Kasumi-1 (cell line): ENCODE measurements at places on chromosomes 4 and X.

DNA sequence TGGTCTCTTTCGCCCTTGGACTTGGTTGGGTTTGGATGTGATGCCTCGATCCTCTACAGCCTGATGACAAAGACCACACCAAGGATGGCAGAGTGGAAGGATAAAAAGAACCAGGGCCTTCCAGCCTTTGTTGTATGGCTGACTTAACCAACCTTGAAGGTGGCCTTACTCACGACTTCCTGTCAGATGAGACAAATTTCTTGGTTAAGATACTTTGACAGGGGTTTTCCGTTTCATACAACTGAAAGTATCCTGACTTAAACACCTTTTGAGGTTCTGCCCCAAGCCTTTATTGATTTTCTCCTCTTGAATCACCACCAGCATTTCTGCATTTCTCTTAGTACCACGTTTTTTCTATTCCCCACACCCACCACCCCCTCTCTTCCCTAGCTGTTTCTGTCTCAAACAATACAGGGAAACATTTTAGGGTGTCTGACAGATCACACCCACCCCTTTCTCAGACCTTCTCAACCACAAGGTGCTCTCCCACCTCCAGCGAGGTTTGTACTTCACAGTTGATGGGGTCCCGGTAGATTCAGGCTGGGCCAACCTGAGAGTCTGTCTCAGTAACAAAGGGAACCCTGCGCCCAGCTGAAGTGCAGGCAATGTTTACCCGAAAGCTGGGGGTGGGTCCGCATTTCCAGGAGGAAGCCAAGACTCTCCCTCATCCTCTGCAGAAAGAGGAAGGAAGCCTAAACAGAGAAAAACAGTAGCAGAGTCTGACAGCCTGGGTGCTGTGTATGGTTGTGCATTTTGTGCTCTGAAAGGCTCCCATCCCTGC is 5.0 kb upstream of the TSPAN5 start:
- DNase-seq, result peak; percentile 89

DNA sequence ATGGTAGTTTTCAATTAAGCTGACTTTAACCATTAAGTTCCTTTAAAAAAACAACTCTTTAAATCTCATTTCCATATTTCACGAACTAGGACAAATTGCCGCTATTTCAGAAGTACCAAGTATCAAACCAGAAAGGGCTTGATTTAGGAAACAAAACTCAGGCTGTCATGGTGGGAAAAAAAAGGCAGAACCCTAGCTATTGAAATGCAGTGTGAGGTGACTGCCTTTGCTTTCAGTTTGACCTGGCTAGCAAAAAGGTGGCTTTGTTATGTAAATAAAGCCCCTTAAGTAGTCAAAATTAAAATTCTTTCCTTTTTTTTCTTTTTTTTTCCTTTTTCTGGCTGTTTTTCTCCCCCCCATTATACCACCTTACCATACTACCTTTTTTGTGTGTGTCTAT is 40.6 kb upstream of the CYP2U1 start:
- DNase-seq, result no peak

DNA sequence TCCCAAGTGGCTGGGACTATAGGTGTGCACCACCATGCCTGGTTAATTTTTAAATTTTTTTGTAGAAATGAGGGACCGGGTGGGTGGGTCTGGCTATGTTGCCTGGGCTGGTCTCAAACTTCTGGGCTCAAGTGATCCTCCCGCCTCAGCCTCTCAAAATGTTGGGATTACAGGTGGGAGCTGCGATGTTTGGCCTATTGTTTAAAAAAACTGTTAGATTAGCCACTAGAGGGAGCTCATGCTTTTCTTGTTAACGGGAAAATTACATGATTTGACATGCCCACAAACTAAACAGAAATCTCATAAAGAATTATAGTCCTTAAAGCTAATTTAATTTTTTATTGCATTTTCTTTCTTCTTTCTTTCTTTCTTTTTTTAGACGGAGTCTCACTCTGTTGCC is 5.0 kb upstream of the SDAD1 start:
- DNase-seq, result peak; percentile 68

DNA sequence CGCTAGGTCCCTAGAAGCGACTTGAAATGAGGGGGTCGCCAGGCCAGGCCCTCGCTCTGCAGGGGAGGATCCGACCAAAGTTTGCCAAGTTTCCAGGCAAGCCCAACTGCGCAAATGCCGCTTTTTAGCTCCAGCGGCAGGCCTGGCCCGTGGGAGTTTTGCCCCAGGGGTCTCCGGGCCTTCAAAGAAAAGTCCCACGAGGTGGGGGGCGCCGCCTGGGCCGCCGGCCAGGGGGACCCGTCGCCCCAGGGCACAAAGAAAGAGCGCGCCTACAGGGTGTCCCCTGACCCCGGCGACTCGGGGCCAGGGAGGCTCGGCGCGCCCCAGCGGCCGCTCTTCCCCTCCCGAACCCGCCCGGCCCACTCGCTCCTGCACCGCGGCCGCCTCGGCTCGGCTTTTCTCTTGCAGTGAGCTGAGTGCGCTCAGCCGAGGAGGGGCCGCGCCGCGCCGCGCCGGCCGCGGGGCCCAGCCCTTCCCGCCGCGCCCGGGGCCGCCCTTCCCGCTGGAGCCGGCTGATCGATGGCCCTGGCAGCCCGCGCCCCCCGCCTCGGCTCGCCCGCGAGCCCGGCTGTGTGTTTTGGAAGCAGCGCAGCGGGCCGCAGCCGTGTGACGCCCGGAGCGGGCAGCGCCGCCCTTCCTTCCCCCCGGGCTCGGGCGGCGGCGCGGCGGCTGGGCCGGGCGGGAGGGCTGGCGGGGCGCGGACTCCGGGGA is 754 bp upstream of the KLF3 start:
- DNase-seq, result peak; percentile 46

DNA sequence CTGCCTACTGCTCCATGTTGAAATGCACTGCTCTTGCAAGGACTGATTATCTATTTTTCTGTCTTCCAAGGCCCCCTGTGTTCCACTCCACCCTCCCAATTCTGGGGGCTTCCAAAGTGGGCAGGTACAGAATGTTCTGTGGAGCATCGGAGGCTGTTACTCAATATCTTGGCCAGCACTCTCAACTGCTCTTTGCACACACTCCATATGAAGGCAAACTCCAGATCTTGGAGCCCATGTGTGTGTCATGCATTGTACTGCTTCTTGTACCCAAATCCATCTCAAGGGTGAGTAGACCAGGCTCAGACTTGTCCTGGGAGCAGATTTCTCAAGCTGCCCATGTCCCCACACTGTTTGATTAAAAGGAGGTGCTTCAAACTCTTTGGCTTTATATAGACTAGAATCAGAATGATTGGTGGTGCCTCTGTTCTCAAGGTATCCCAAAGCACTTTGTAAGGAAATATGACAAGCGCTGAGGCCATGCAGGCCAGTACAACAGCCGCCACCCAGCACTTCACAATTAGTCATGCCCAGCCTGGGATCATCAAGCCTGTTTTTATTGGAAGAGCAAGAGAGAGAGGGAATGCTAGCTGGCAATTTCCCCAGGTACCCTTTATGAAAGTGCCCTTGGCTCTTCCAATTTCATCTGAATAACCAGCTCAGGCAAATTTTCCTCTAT is 44.3 kb downstream of the AR start:
- DNase-seq, result no peak

DNA sequence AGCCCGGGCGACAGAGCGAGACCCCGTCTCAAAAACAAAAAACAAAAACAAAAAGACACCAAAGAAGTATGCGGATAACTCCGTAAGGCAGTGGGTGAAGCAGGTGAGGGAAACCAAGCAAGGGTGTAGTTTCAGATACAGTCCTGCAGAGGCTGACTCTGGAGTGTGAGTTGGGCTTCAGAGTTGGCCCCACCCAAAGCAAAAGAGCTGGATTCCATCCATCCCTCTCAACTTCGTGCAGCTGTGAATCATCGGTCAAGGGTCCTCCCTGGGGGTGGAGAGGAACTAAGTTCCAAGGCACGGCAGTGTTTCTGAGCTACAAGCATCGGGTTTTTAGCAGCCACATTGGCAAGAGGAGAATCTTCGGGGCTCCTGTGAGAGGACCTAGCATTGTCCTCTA is 43.9 kb upstream of the FAM9A start:
- no peak for DNase-seq

- no peak for DNase-seq
Measured at GRCh38 chr4:181807771-181808170, 435.4 kb upstream of the TENM3 start.

DNA sequence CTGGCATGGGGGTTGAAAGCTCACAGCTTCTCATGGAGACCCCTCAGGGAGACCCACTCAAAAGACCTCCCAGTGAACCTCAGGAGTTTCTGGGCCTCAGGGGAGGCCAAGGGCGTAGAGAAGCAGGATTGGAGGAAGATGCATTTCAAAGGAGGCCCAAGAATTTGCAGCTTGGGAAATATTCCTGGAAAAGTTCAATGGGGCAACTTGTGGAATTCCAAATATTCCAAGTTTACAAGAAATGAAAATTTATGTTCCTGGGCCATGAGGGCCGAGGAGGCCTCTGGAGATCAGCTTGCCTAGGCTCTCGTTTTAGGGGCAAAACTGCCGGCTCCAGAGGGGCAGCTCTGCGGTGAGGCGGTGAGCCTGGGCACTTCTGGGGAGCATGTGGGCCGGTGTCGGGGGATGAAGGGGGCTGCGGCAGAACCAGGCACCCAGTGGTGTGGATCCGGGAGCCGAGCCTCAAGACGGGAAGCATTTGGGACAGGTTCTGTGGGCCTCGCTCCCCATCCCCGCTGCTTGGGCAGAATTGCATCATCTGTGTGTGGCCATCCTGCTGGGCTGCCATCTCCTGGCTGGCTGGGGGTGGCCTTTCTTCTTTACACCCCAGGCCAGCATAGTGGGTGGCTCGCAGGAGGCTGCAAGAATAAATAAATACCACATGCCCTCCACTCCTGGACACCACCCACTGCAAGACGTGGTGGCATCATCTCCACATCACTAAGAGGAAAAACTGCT is 54.6 kb upstream of the GPR78 start:
- DNase-seq, result no peak

- DNase-seq, result no peak
Measured at GRCh38 chr4:54588404-54588803, 69.4 kb upstream of the KIT start.

DNA sequence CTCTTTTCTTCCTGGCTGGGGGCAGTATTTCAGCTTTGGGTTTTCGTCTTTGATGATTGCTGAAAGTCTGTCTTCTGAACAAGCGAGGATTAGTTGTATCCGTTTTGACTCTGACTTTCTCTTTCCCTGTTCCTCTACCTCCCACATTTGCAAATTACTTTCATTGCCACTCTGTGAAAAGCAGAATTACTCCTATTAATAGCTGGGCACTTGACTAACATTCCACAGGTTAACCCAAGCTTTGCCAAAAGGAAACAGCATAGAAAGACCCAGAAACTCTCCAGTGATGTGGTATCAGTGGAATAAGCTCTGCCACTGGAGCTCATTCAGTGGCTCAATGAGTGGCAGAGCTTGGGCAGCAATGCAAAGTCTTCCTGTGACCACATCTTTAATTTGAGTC is 238.9 kb downstream of the PALLD start:
- no peak for DNase-seq

GRCh38 chrX:23742174-23742696 is 841 bp downstream of the ACOT9 start:
- no peak for DNase-seq

DNA sequence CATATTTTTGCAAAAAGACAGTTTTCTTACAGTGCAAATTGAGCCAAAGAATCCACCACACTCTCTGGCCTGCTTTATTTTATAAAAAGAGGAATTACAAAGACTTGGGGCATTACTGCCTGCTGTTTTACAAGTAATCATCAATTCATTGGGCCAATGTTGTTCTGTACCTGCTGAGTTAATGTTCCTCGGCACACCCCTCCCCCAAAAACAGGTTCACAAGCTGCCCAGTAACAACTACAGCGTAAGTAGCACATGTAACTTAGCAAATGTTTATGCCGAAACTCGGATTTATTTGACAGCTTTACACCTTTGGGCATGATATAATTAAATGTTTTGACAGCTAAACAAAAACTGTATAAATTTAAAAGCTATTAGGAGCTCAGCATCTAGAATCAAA is 214.6 kb upstream of the MAB21L2 start:
- DNase-seq, result no peak

DNA sequence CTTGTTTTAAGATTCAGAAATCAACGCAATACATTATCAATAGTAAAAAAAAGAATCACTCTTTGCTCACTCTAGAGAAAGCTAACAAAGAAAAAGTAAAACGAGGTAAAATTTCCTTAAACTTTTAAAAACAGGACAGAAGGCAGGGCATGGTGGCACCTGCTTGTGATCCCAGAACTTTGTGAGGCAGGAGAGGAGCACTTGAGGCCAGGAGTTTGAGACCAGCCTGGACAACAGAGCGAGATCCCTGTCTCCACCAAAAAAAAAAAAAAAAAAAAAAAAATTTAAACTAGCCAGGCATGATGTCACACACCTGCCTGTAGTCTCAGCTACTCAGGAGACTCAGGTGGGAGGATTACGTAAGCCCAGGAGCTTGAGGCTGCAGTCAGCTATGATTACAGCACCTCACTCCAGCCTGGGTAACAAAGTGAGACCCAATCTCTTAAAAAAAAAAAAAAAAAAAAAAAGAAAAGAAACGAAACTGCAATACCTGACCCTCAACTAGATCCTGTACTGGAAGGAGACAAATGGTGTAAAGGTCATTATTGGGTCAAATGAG is 3.5 kb downstream of the CCNI start:
- DNase-seq, result no peak

DNA sequence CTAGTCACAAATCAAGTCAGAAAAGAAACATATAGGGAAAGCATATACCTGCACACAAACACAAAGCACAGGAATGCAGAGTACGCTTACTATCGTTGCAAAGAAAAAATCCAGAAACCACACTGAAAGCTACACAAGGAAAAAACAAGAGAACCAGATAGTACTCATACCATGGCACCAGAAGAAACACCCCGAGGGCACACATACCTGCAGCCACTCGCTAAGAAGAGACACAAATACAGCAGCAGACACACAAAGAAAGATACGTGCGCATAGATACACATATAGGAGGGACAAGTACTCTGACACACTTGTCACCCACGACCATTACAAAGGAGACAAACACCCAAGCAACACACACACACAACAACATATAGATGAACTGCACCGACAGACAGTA is 1.4 kb upstream of the SLC38A5 start:
- DNase-seq, result no peak

DNA sequence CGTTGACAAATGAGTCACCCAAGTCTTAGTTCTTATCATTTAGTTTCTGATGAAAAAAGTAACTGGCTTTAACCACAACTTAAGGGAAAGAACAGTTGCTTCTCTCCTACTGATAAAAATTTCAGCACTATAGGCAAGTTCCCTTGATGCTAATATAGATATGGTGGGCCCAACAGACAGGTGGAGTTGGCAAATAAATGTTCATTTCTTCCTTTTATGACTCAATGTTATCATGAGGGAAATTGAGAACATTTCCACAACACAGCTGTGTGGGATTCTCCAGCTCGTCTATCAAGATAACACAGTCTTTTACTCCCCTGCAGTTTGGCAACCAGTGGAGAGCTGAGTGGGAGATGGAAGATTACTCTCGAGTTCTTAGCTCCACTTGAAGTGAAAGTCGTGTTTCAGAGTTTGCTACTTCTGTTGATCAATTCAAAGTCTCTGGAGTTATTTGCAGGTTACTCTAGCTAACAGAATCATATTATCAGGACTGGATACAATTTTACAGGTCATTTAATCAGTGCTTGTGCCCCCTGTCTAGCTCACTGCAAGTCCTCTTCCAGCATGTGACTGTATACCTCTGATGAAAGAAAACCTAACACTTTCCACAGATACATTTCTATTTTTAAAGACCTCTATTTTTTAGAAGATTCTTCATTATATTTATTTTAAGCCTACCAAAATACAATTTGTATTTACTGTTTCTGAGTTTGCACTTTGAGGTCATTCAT is 270.6 kb upstream of the GK2 start:
- peak; percentile 40 for DNase-seq

GRCh38 chrX:39709364-39709763 is 388.4 kb downstream of the BCOR start:
- DNase-seq, result no peak
